Gastrocnemius medialis (tissue), 4 donors: ENCODE measurements at places on chromosomes 12 and 14. TPM values are rescaled to one million over a fixed set of nuclear protein-coding genes. Genes with fewer than 3 reads are reported as not detected.

BCAT1 gene
- total RNA-seq: 2.5 TPM

IKBIP gene
- total RNA-seq: 2.5 TPM

KLHL33 gene
- total RNA-seq: 4.6 TPM

ART4 gene
- 1.6 TPM for total RNA-seq

BICD1 gene
- 1.4 TPM for total RNA-seq

RAD9B gene
- 2.0 TPM for total RNA-seq

MPHOSPH9 gene
- 11.5 TPM for total RNA-seq

RCOR1 gene
- 10.7 TPM for total RNA-seq

RBP5 gene
- not detected for total RNA-seq

GPX2 gene
- 0.49 TPM for total RNA-seq

TBX3 gene
- total RNA-seq: 13.0 TPM

HOXC11 gene
- 0.52 TPM for total RNA-seq

B4GALNT1 gene
- total RNA-seq: 18.7 TPM

SCARB1 gene
- 5.4 TPM for total RNA-seq

CCDC198 gene
- total RNA-seq: 0.39 TPM

SPIC gene
- not detected for total RNA-seq

TMEM30B gene
- not detected for total RNA-seq

GPRC5A gene
- total RNA-seq: 0.23 TPM

GYS2 gene
- total RNA-seq: not detected

DNAH10 gene
- 0.18 TPM for total RNA-seq

GPR162 gene
- 0.16 TPM for total RNA-seq

CISTR gene
- total RNA-seq: not detected

TPCN1 gene
- 24.5 TPM for total RNA-seq

LRCOL1 gene
- not detected for total RNA-seq

SAMD15 gene
- not detected for total RNA-seq

ANAPC7 gene
- 40.2 TPM for total RNA-seq

SH2B3 gene
- 10.4 TPM for total RNA-seq

MMP19 gene
- total RNA-seq: 0.66 TPM

NID2 gene
- 5.6 TPM for total RNA-seq

HVCN1 gene
- total RNA-seq: 8.1 TPM

HOXC10 gene
- total RNA-seq: 23.9 TPM

LAG3 gene
- total RNA-seq: not detected

PDZRN4 gene
- total RNA-seq: 0.65 TPM

TNS2 gene
- 74.4 TPM for total RNA-seq

ABCD2 gene
- 0.07 TPM for total RNA-seq

AQP6 gene
- total RNA-seq: not detected

PLA2G1B gene
- total RNA-seq: not detected

SDR9C7 gene
- not detected for total RNA-seq

GARIN6 gene
- not detected for total RNA-seq

LRFN5 gene
- total RNA-seq: 0.51 TPM

HOXC12 gene
- total RNA-seq: not detected

MYH6 gene
- total RNA-seq: 1,496 TPM

CLBA1 gene
- total RNA-seq: 3.1 TPM

CMKLR1 gene
- total RNA-seq: 2.5 TPM

TAS2R20 gene
- not detected for total RNA-seq

GPR65 gene
- total RNA-seq: 0.17 TPM

SLC25A47 gene
- total RNA-seq: not detected

ITGB7 gene
- total RNA-seq: not detected
